NCI-H1105 treated with DMSO at 0.1 percent for 48 hours (cell line): ENCODE measurements at places on chromosomes 1 and 21.

DNA sequence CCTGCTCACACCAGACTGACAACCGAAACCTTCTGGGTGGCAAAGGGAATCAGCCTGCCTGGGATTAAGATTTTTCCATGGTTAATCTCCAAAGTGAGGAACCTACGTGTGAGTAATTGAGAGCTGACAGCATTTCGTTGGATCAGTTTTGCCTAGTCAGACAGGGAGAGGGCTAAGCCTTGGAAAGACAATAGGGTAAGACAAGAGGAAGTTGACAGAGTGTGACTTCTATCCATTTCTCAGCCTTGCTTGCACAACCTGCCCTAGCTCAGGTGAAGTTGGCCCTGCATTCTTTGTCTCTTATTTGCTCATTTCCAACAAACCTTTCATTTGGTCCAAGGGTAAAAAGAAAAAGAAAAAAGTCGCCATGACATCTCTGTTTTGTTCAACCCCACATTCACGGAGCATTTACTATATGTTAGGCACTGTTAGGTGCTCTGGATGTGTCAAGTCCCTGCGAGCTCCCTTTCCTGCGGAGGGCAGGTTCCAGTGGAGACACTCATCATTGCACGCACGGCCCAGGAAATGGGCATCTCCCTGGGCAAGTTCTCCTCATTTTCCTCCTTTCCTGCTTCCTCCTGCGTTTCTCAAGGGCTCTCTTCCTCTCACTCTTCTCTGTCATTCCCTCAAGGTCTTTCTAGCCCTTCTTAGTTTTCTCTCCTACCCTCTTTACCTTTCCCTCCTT lies 23.3 kb downstream of the KIRREL1 start:
- no peak for DNase-seq

DNA sequence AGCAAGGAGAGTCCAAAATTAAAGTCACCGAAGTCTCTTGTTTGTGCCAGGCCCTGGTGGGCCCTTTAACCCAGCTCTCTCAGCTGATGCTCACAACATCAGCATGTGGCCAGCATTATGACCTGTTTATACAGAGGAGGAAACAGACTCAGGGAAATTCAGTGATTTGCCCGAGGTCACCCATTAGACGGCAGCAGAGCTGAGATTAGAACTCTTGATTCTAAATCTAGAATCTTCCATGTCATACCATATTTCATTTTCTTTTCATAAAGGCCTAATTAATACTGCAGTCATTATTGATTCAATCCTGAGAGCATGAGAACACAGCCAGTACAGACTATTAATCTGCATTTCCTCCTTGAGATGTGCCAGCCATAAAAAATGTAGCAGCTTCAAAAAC lies 63.7 kb downstream of the KCNN3 start:
- no peak for DNase-seq

DNA sequence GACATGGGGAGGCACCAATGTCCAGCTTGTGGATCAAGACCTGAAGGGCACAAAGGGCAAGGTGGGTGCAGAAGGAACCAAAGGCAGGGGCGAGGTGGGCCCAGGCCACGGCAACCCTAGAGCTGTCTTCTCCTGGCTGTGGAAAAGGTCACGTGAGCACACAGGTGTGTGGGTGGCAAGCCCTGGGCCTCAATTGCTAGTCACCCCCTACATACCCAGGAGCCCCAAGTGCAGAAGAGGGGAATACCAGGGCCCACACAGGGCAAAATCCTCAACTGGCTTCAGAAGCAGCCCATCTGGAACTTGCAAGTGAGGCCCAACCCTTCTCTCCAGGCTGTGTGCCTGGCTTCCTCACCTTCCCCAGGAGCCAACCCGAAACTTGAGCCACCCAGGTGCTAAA lies 25.6 kb downstream of the ZBTB17 start:
- DNase-seq = no peak

- no peak for DNase-seq
Measured at GRCh38 chr1:48208652-48209051, 13.9 kb upstream of the SLC5A9 start.

DNA sequence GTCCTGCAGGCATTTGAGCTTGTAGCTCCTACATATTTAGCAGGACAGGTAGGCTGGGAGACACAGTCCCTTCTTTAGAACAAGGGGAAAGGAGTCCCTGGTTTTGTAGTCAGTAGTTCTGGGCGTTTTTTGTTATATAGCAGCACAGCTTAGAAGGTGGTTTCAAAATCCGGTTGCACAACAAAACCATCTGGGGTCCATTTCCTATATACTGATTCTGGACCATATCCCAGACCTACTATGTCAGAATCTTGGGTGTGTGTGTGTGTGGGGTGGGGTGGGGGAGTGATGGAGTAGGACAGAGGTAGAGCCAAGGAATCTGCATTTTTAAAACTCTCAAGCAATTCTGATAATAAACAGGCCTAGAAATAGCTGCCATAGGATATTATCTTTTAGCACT lies 21.6 kb downstream of the METTL13 start:
- DNase-seq = no peak

DNA sequence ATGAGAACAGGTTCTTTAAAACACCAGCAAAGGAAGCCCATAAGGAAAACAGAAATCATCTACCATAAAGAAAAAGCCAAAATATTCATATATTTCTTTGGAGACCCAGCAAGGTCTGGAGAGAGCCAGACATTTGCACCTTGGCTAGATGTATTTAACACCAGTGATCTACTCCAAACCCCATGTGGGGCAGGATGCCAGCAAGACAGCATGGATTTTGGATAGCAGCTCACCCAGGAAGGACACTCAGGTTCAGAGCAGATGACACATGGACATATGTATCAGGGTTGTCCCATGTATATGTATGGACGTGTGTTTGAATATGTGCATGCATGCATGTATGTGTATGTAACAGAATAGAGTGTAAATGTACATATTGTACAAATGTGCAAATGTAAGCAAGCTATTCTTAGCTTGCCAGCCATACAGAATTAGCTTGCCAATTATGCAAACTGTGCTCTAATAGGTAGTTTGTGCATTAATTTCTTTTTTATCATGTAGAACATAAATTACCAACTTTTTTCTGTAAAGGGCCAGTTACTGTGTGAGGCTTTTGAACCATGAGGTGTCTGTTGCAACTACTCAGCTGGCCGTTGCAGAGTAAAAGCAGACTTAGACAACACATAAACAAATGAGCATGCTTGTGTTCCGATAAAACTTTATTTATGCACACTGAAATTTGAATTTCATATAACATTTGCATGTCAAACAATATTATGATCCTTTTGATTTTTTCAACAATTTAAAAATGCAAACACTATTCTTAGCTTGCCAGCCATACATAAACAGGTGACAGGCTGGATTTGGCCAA lies 73.5 kb upstream of the KAZN start:
- no peak for DNase-seq

DNA sequence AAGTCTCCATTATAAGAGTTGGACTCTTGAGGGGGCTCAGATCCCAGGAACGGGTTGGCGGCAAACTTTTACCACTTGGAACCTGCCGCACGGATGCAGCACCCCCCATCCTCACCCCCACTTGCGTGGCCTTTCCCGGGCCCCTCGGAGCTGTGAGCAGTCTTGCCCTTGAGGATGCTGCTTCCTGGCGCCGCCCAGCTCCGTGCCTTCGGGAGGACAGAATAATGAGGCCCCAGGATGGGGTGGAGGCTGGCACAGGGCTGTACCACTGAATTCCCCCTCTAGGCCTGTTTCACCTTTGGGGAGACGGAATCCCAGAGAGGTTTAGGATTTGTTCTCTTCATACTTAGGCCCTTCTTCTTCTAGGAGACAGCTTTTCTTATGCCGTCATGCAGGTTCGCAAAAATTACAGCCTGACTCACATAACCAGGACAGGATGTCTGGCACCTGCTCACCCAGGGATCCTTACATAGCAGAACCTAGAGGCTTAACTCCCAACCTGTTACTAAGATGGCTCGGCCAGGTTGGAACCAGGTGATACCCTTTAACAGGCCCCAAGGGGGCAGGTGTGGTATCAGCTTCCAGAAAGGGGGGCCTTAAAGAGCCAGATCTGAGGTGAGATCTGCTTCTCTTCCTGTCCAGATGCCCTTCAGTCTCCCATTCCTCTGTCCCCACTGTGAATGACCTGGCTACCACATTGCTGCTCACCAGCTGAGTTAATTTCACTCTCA lies 1.5 kb downstream of the TRNP1 start:
- no peak for DNase-seq
